ENCODE measurements at places on chromosomes 2 and 18.
A peak's percentile ranks its signal among the peaks of the same experiment; 100 is the strongest.

- no peak for DNase-seq
Observed at GRCh38 chr2:114609801-114610200, 167.4 kb downstream of the DPP10 start.

DNA sequence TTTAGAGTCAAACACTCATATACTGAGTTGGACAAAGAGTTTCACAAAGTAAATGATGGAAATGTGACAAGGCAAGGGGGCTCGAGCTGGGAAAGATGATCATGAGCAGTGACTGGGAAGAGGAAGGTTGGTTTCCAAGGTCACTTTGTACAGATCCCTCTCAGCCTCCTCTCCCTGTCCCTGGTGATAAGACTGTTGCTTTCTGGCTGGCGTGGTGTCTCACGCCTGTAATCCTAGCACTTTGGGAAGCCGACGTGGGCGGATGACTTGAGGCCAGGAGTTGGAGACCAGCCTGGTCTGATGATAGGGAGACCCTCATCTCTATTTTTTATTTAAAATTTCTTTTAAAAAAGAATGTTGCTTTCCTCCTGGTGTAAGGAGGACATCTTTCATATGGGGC is 86.6 kb upstream of the STPG4 start:
- DNase-seq = no peak

DNA sequence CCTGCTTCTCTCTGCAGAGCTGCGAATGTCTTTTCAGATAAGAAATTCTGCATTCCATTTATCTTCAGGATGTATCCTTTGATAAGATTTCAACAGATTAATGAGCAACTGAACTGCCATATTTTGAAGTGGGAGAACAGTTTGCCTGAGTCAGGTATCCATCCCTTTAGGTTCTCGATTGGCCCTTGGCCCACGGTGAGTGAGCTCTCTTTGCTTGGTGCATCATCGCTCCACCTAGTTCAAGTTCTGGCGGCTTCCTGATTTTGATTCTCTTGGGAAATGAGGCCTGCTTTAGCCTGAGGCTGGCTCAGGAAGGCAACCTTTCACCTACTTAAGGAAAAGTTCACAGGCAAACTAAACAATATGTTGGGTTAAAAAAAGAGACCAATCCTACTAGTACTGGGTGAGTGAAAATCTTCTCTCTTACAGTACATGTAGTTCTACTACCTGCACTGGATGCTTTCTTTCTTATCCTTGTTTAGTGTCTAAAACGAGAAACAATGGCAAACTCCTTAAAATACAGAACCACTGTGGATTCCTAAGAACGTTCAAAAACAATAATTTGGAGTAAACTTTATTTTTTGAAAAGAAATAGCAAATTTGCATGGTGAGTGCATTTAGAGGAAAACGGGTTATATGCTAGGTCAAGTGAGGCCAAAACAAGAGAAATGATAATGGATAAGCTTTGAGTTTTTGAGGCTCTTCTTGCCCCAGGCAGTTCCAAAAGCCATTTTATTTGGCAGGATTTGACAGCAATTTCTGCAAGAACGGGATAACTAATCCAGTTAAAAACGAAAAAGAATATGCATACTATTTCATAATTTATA is 837 bp upstream of the ACSL3 start:
- peak; percentile 77 for DNase-seq

- peak; percentile 74 for DNase-seq
Observed at GRCh38 chr2:157747695-157748370, 119.2 kb upstream of the ACVR1C start.

- no peak for DNase-seq
Observed at GRCh38 chr2:61969376-61969775, 63.9 kb downstream of the COMMD1 start.

- no peak for DNase-seq
Observed at GRCh38 chr2:104804148-104804890, 49.6 kb upstream of the POU3F3 start.

GRCh38 chr2:58291726-58292438 is 50.8 kb upstream of the FANCL start:
- DNase-seq = no peak

DNA sequence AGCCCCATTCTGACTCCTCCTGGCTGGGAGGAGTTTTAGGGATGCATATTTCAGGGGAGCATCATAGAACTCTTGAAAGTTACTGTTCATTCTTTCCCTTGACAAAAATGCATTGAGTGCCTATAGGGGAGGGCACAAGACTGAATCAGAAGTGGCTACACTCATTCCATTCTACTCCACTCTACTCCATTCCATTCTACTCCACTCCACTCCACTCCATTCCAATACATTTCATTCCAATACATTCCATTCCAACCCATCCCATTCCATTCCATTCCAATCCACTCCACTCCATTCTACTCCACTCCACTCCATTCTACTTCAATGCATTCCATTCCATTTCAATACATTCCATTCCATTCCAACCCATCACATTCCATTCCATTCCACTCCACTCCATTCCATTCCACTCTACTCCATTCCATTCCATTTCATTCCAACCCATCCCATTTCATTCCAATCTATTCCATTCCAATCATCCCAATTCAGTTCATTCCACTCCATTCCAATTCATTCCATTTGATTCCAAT is 110.8 kb downstream of the LOXHD1 start:
- DNase-seq = no peak

GRCh38 chr18:78496079-78496478 is 483.5 kb upstream of the SALL3 start:
- DNase-seq = no peak

GRCh38 chr2:241803387-241804325 is 5.3 kb upstream of the NEU4 start:
- DNase-seq = peak; percentile 75

GRCh38 chr2:239239607-239240413 is 161.0 kb downstream of the HDAC4 start:
- DNase-seq = no peak

DNA sequence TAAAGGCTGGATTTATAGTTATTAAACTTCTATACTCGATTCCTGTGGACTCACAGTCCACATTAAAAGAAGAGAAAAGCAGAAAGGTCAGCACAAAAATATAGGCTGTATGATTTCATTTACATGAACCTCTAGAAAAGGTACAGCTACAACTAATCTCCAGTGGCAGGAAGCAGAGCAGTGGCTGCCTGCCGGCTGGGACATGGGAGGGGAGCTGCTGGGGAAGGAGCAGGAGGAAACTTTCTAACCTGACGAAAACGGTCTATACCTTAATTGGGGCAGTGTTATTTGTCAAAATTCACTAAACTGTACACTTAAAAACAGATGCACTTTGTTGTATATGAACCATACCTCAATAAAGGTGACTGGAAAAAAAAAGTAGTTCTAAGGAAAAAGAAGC is 26.7 kb downstream of the KCTD1 start:
- no peak for DNase-seq

DNA sequence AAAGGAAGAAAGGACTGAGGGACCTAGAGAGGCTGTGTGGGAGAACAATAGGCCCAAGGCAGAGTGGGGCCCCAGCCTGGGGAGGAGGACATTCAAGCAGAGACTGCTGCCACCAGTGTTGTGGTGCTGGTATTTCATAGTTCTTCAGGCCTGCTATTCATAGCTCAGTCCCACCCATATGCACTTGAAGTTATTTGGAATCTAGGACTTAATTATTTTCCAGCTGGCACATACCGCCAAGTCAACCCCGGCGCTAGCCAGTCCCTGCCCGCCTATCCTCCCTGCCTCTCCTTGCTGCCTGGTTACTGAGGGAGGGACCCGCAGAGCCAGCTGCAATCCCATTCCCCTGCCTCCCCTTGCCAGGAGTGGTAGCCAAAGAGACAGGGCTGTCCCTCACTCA is 141.2 kb downstream of the CABLES1 start:
- DNase-seq = no peak

DNA sequence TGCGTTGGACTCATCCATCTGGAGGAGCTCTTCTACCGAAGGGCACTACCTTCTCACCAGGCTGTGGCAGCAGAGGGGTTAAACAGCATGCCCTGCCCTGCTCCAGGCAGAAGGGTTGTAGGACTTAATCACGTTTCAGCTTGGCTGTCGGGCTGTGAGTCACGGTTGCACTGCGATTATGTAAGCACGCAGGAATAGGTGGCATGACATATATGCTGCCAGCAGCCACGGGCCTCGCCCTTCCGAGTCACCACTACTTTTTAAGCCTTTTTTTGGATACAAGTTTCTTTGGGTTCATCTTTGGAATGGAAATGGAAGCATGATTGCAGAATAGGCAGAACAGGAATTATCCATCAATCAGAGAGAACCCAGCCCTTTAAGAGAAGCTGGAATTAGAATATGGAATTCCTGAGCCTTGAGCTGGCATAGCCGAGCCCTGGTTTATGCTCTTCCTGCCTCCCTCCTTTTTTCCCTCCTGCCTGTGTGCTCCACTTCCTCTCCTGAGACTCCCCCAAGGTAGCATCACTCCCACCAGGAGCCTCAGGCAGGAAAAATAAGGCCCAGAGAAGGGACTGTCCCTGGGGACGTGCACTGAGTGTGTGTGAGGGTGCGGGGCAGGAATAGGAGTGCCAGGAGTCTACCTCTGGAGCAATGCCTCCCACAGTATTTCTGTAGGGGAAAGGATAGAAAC is 86.8 kb downstream of the SEMA4F start:
- DNase-seq = peak; percentile 92

- DNase-seq = no peak
Observed at GRCh38 chr2:146777181-146777580, 1067.6 kb upstream of the ACVR2A start.

DNA sequence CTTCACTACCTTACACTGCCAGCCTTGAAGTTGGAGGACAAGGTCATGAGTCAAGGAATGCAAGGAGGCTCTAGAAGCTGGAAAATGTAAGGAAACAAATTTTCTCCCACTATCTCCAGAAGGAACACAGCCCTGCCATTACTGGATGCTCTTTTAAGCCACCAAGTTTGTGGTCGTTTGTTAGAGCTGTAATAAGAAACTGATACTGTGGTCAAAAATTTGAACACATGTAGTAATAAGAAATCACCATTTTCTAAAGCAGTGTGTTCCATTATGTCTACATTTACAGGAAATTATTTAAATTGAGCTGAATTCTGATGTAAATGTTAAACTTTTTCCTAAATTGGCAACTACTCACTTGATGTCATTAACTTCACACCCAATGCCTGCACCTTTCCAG is 729.0 kb downstream of the KCNJ3 start:
- DNase-seq = no peak

Data from iris pigment epithelial cell (primary cell).